ENCODE measurements at places on chromosomes 5 and 9.

- DNase-seq = no peak
Observed at GRCh38 chr5:110463106-110463505, 263.4 kb downstream of the TMEM232 start.

DNA sequence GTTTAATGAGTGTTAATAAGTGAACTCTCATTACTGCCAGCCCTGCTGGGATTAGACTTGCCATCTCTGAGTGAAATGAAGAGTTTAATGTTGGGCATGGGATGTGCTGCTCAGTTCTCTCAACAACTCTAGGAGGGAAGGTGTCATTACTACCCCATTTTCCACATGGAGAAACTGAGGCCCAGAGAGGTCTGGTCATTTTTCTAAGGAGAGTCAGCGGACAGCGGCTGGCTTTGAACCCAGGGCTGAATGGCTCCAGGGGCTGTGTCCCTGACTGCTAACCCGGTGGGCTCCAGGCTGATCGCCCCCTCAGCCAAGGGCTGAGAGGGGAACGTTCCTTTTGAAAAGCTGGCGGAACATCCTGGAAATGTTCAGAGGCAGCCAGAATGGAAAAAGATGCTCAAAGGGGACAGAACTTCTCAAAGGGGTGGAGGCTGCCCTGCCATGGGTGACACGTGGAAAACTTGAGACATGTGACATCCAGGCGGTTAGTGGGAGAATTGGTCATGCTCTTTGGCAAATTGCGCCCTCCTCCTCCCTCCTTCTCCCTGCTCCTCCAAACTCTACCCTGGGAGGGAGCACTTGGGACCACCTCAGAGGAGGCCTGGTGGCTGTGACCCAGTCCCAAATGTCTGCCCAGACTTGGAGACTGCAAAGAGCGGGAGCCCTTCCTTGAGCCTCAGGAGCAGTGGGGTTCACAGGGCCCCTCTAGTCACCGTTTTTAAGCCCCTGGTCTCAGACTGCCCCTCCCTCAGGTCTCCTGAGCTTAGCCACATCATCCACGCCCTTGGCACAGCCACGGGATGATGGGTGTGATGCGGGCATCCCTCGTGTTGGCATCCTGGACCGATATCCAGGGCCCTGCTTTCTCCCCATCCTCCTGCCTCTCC, 28.7 kb downstream of the DNM1 start:
- DNase-seq = no peak

DNA sequence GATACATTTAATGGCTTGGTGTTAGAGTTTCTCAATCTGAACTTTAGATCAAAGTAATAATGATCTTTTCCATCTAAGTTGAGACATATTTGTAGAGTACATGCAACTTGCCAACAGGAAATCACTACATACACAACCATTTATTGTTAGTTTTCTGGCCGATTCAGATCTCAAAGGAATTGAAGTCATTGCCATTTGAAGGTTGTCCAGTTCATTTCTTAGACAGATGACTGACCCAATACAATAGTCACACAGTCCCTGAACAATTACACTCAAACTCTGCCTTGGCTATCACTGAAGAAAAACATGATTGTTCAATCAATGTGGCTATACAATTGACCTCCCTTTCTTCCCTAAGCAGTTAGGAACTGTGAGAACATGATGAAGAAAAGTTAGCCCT, 753.2 kb upstream of the RIOK2 start:
- DNase-seq = no peak

GRCh38 chr9:121026260-121026691, 23.8 kb downstream of the C5 start:
- DNase-seq = no peak

DNA sequence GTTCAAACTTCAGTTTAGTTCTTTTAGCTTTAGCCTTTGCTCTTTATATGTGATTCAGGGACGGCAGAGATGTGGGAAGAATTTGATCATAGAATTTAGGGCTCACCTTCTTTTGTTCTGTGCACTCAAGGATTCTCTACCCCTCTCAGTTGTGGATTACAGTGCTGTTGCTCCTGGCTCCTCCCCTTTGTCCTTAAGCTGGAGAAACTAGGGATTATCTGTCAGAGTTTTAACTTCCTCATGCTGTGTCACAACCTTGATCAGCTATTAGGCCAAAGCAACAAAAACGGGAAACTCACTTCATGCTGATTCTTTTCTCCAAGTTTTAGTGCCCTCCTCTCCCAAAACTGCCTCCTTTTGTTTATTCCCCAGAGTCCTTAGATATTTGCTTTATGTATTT, 13.0 kb upstream of the PCDHAC2 start:
- DNase-seq = peak; percentile 3

DNA sequence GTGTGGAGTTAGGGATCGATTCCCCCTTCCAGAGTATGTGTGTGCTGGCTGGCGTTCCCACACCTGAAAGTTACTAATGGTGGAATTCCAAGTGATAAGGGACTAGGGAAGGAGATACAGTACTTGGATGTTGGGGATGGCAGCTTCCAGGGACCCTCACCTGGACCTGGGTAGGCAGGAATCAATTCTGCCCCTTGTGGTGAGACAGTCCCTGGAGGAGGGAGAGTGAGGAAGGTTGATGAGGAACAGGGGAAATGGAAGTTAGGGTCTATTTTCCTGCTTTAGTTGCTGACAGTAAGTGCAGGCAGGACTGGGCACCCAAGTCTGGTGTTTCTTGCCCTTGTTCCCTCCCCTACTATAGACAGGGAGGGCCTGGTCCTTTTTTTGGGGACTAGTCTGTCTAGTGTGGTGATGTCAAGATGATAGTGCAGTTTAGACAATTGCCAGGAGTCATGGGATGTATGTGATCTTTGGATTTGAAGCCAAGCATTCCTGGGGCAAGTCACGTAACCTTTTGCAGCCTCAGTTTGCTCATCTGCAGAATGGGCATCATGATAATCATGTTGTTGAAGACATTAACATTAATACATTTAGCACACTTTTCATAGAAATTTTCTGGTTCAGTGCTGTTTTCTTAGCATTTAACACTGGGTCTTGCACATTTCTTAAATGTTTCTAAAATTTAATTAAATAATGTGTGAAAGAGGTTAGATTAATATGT, 51.7 kb downstream of the DAB2IP start:
- DNase-seq = no peak

DNA sequence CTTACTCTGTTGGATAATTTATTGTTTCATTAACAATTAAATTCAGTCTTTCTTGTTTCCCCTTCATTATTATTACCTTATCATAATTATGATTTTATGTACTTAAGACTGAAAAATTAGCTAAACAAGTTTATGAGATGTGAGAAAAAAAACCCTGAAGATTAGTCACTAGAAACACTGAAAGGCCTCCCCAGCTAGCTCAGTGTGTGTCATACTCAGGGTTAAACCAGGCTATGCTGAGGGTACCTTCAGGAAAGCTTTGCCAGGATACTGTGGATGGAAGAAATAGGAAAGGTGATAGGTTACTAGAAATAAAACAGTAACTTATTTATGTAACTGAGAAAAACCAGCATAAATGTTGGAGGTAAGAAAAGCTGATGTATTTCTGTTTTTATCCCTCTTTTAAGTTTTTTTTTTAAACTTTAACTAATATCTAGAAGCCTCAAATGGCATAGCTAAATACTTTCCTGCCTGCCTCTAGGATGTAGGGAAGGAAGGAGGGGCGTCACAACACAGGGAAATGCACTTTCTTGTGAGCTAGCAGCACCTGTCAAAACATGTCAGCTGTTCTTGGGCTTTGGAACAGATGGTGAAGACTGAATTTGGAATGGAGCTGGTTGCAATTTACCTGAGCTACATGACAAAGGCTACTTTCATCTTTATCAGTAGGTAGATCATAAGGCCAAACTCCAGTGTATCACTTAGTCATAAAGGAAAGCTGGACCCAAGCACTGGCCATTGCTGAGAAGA, 24.2 kb downstream of the NMRK1 start:
- DNase-seq = no peak

GRCh38 chr5:179345433-179346321, at the start of gene ADAMTS2:
Gene ADAMTS2 (minus strand): TSS chr5:179345461. CDS start chr5:179345328, 133 bp downstream.
- DNase-seq = peak; percentile 33

DNA sequence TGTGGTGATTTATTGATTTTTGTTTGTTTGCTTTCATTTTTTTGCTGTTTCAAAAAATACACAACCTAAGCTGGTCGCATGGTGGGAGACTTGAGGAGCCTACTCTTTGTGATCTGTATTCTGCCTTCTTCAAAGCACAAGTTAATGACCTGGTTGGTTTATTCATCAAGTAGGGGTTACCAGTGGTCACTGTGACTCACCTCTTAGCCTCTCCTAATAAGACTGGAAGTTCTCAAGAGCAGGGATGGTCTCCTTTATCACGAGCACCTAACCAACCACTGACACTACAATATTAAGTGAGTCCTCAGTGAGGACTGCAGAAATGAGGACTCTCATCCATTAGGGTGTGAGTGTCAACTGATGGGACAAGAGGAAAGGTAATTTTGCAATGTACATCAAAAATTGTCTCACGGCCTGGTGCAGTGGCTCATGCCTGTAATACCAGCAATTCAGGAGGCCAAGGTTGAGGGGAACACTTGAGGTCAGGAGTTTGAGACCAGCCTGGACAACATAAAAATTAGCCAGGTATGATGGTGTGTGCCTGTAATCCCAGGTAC, 13.6 kb upstream of the MTMR12 start:
- DNase-seq = no peak

Data from KBM-7 (cell line).